ENCODE measurements at places on chromosomes 2 and 18. TPM values are rescaled to one million over a fixed set of nuclear protein-coding genes. Genes with fewer than 3 reads are reported as not detected.

Gene UNC80
- total RNA-seq: not detected

DNA sequence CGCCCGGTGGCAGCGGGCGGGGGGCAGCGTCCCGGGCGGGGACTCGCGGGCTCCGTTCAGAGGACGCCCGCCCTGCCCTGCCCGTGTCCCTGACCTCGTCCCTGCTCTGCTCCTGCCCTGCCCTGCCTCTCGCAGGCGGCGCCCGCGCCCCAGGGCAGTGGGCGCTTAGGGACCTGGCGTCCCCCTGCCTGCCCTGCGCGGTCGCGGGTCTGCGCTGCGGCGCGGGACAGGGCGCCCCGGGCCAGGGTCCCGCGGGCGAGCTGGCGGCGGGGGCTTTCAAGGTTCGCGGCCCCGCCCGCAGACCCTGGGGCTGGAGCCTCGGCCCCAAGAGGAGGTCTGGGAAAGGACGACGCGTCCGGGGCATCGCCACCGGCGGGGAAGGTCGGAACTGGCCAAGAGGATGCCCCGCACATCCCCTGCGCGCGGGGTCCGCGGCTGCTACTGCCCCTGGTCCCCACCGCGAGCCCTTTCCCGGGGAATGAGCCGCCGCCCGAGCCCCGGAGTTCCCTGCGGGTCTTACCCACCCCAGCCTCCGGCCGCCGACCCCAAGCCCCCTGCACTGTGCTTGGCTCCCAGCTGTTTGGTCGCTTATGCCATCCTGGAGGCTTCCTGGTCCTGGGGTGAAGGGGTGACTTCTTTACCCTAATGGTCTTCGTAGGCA, 679 bp downstream of the RNF144A start:
- no peak for DNase-seq

DNA sequence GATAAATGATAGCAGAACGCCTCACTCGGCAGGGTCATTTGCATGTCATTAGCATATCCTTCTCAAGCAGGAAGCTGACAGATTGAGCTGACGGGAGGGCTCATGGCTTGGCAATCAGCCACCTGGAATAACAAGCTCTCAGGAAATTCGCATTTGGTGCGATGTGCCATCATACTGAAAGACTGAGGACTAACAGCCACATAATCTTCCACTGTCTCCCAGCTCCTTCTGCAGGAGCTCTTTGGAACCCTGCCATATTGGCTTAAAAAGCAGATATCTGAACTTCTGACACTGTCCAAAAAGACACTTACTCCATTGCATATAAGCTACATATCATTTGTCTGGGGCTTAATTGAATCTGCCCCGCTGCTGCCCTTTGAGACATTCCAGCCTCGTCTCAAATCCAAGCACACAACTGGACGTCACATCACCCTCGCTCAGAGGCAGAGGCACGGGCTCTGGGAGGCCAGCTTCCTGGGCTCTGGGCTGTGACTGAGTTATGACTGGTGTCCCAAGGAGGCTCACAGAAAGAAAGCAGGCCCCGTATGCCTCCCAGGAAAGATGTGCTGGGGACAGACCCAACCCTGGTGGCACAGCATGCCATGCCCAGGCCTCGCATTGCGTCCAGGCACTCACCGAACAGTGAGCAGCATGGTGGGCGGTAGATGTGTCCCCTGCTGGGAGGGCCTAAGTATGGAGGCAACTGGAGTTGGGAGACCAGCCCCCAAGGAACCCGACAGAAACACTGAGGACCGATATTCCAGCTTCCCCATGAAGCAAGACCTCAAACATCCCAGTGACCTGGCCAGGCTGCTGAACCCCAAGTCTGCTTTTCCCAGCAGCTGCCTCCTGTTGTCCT, 228.0 kb downstream of the ATAD2B start:
- DNase-seq: peak; percentile 24

Gene TUBA3E
- 6.7 TPM for total RNA-seq

GRCh38 chr2:168401048-168401556, 55.0 kb upstream of the CERS6 start:
- no peak for DNase-seq

DNA sequence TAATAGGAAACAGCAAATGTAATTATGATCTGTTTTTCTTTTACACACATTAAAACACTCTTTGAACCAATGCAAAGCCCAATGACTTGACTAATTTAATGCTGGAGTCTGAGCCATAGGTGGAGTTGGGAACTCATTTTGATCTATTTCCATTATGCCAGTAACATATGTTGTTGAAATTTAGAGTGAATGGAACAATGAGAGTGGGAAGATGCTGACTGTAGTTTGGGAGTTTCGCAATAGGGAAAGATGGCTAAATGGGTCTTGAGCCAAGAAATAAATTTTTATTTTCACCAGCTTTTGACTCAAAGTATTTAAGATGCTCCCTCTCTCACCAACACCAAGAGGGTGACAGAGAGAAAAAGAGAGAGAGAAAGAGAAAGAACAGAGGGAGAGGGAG, 246.7 kb downstream of the DLGAP1 start:
- DNase-seq: no peak

- no peak for DNase-seq
Observed at GRCh38 chr2:26644188-26644835, 3.1 kb upstream of the CIB4 start.

DNA sequence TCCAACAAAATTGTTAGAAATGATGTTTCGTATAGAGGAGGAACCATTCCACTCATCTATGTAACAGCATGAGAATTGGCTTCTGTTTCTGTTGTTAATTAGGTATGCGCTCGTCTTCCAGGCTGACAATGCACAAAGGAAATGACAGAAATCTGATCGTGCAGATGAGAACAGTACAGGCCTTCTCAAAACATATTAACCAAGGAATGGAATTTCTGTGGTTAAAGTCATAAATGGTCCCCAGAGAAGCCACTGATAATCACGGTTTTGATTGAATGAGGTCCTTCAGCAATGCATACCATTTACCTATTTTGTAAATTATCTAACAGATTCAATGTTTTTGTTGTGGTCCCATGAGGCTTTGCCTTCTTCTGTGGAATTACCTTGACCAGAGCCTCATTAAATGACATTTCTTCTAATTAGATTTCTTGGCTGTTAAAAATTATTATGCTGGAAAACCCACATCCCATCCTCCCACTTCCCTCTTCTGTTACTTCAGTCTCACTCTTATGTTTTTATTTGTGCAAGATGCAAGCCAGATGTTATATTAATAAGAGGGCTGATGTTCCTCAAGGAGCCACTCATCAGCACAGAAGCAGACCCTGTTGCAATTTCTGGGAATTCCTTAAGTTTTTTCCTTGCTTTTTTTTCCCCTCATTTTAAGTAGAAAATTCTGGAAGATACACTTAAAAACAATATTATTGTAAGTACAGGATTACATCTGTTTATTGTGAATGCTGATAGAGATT, 395.8 kb downstream of the PID1 start:
- no peak for DNase-seq

Gene CNTNAP5
- not detected for total RNA-seq

DNA sequence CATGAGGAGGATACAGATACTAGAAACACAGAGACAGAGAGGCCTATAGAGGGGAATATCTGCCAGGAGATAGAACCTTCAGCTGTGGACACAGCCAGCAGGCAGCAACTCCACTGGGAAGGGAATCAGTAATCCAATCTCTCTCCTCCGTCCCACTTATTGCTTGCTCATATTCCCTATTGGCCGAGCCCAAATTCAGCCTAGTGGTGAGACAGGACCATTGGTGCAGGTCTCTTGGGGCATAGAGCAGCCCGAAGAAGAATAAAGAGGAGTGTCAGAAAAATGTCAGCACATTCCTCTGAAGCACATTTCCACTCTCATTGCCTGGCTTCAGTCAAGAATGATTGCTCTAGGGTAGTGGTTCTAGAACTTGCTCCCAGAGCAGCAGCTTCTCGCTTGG, 1091.5 kb upstream of the GYPC start:
- no peak for DNase-seq

Gene SOWAHC
- total RNA-seq: 3.9 TPM

Gene PREPL
- 77.4 TPM for total RNA-seq

DNA sequence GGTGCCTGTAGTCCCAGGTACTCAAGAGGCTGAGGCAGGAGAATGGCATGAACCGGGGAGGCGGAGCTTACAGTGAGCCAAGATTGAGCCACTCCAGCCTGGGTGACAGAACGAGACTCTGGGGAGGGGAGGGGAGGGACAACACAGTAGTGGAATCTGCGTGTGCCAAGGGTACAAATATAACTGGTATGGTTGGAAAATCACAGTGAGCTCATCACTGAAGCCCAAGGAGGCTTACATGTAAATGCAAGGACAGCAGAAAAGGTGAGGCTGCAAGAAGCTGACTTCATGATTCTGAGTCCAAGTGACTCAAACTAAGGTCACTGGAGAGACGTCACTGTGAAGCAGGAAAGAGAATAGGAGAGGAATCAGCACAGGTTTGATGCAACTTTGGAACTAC, 9.2 kb downstream of the SEPTIN10 start:
- DNase-seq: no peak

Gene HAAO
- total RNA-seq: 2.5 TPM

GRCh38 chr2:69095305-69095704, 82.3 kb downstream of the ANTXR1 start:
- DNase-seq: no peak

Gene GALNT3
- 0.39 TPM for total RNA-seq

GRCh38 chr2:24409171-24409570, 48.8 kb upstream of the ITSN2 start:
- no peak for DNase-seq

GRCh38 chr2:75592030-75592429, 31.3 kb upstream of the EVA1A start:
- no peak for DNase-seq

Gene LYPD6
- 0.50 TPM for total RNA-seq

Gene C2orf66
- not detected for total RNA-seq

DNA sequence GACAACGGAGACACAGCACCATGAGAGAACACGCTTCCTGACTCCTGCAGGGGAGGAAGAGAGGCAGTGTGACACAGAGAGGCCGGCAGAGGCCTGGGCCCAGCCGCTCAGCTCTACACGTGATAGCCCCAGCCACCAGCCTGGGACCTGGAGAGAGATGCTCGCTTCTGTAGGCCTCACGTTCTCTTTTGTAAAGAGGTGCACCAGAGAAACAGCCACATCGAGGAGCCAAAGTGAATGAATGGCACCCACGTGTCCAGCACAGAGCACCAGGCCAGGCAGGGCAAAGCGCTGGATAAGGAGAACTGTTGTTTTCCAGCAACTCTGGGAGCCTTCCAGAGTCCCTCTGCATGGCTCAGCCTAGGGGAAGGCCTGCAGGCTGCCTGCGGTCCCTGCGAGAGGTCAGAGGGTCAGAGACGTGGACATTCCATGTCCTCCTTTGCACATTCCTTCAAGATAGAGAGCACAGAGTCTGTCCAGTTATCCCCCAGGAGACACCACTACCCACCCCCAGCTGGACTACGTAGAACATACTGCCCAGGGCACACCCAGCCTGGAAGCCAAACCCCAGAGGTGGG, 14.2 kb downstream of the LIMS2 start:
- no peak for DNase-seq

DNA sequence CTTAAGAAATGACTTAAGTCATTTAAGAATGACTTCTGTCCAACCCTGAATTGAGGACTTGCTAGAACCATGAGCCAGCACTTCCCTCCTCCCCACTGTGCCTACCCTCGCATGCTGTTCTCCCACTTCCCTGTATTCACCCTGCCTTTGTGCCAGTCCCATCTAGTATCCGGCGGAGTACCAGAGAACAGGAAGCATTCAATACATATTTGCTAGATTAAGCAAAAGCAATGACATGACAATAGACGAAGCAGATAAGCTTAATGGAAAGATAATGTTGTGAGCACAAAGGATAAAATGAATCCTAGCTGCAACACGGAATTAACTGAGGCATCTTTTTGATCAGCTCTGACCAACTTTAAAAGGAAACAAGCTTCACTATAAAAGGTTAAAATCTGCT, 328.5 kb downstream of the TDRD15 start:
- no peak for DNase-seq

Gene KATNAL2
- 3.4 TPM for total RNA-seq

GRCh38 chr2:27912512-27912911, 22.0 kb downstream of the BABAM2 start:
- DNase-seq: no peak

- no peak for DNase-seq
Observed at GRCh38 chr2:873651-874580, 76.7 kb upstream of the SNTG2 start.

- DNase-seq: no peak
Observed at GRCh38 chr2:88180605-88181240, 10.6 kb downstream of the THNSL2 start.

Gene CLEC4F
- total RNA-seq: 0.12 TPM

GRCh38 chr2:237213315-237214022, 127.8 kb downstream of the COPS8 start:
- peak; percentile 68 for DNase-seq

DNA sequence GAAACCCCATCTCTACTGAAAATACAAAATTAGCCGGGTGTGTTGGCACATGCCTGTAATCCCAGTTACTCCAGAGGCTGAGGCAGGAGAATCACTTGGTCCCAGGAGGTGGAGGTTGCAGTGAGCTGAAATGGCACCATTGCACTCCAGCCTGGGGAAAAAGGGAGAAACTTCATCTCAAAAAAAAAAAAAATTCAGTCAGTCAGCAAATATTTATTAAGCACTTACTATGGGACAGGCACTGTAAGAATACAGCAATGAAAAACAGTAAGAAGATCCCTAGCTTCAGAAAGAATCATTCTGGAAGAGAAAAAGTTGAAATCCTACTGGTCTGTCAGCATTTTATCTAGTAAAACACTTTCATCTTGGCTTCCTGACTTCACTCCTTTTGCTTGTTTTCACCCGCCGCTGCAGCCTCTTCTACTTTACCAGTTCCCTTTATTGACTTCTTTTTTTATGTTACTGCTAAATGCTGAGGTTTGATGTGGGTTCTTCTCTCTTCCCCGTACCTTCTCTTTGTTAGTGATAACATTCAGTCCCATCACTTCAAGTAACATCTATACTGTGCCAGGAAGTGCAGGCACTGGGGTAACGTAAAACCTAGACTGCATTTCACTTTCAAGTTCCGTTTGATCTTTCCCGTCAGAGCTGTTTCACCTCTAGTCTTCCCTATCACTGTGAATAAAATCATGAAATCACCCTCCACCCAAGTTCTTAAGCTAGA, 10.8 kb upstream of the TAF4B start:
- DNase-seq: no peak

Gene AQP4
- total RNA-seq: 10.3 TPM

DNA sequence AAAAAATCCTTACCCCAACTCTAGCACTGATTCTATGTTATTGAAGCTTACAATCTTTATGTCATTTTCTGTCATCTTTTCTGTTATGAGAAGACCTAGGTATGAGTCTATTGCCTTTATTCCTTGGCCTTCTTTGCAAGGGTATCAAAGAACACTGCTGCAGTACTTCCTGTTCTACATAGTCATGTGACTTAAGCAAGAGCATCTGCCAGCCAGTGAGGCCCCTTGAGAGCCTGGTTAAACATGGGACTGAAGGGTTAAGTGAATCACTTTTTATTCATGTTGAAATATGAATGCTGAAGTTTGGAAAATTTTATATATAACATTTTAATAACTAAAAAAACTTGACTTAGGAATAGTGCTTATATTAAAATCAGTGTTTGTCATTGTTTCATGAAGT, 844 bp upstream of the CPS1 start:
- no peak for DNase-seq

- DNase-seq: no peak
Observed at GRCh38 chr2:168521053-168521741, 65.1 kb downstream of the CERS6 start.
